Neural progenitor cell (in vitro differentiated cells): ENCODE measurements at places on chromosomes 12 and 14.

DNA sequence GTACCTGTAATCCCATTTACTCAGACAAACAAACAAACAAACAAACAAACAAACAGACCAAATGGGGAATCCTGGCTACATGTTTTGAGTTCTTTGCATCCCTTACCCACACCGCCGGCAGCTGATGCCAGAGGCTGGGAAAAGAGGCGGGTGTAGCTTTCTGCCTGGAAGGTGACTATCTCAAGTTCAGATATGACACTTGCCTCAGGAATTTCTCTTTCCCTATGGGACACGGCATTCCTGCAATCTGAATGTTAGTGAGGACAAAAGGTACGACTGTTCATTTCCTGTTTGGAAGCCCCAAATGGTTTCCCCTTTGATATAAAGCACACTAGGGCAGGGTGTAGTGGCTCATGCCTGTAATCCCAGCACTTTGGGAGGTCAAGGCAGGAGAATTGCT lies 2.9 kb downstream of the MYL2 start:
- DNase-seq, result no peak

DNA sequence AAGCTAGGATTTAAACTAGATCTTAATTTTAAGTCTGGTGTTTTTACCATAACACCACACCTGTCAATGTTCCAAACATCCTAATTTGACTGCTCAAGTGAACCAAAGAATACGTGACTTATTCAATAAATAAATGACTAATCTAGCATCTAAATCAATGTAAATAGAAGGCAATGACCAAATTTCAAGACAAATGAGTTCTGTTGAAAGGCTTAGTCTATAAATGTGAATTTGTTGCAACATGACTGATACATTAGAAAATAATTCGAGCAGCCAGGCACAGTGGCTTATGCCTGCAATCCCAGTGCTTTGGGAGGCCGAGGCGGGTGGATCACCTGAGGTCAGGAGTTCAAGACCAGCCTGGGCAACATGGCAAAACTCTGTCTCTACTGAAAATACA lies 15.1 kb downstream of the ZFC3H1 start:
- DNase-seq, result no peak

DNA sequence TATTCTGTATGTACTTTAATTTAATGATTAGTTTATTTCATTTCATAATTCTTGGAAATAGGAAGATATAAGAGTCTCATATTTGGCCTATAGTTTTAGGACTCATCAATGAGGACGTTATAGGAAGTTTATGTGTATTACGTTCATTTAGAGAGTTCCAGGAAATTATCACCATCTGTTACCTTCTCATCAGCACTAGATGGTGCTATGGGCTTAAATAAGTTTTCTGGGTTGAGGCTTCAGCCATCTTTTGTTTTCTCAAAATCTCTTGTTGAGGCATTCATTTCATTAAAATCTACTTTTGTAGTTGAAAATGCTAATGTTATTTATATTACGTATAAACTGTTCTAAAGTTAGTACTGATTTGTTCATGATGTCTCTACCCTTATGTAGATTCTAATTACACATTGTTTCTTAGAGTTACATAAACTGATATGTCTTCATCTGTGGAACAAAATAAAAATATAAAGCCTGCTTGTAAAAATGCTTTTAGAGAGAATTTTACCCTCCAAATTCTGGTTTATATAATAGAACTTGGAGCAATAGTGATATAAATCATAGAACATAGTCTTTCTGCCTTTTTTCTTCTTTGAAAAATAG lies 89.2 kb downstream of the CFAP54 start:
- DNase-seq, result peak; percentile 77

GRCh38 chr12:11875414-11875935 lies 195.3 kb upstream of the BCL2L14 start:
- no peak for DNase-seq

DNA sequence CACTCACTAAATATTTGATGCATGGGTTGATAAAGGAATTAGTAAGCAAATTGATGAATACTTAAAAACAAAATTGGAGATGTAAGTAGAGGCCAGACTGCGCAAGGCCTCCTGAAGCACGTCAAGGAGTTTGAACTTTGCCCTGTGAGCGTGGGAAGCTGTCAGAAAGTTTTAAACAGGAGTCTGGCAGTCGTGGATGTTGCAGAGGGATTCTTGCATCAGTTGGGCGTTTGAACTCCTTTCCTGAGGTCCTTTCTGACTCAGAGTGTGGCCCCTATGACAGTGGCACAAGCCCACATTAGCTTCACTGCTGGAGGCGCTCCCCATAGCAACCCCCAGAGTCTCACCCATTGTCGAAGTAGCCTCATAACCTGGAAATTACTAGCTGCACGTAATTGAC lies 17.9 kb upstream of the IL22 start:
- DNase-seq, result no peak

GRCh38 chr14:68362846-68363245 lies 430.0 kb downstream of the ZFP36L1 start:
- DNase-seq, result no peak

GRCh38 chr14:22003461-22003860 lies 329.8 kb upstream of the OR4E1 start:
- DNase-seq, result no peak

- no peak for DNase-seq
Observed at GRCh38 chr12:77998236-77998786, 167.6 kb downstream of the NAV3 start.

GRCh38 chr12:119512772-119513497 lies 80.6 kb upstream of the TMEM233 start:
- peak; percentile 81 for DNase-seq

- DNase-seq, result no peak
Observed at GRCh38 chr12:82555699-82556098, 131.0 kb upstream of the TMTC2 start.

- DNase-seq, result no peak
Observed at GRCh38 chr12:119989361-119989730, 310 bp downstream of the BICDL1 start.

DNA sequence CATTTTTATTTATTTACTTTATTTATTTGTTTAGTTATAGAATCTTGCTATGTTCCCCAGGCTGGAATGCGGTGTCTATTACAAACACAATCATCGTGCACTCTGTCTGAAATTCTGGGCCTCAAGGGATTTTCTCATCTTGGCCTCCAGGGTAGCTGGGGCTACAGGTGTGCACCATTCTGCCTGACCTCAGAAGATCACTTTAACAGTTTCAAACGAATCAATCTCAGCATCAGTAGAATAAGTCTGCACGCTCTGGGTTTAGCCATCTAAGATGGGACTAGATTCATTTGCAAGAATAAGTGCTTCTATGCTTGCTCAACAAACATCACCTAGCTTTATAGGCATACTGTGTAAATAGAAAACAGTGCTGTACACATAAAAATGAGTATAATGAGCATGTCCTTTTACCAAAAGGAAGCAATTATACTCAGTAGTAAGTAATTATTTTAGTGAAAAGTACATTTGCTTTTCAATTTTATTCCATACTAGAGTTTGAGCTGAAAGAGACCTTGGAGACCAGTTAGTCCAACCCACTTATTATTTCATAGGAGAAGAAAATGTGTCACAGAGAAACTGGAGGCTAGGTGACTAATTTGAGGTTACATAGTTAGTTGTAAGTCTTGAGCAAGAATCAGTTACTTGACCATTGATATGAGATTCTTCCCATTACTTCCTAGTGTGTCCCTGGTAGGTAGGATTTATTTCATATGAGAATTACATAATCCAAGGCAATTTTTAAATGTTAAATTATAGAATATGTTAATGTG lies 456.5 kb upstream of the LMO3 start:
- DNase-seq, result no peak

DNA sequence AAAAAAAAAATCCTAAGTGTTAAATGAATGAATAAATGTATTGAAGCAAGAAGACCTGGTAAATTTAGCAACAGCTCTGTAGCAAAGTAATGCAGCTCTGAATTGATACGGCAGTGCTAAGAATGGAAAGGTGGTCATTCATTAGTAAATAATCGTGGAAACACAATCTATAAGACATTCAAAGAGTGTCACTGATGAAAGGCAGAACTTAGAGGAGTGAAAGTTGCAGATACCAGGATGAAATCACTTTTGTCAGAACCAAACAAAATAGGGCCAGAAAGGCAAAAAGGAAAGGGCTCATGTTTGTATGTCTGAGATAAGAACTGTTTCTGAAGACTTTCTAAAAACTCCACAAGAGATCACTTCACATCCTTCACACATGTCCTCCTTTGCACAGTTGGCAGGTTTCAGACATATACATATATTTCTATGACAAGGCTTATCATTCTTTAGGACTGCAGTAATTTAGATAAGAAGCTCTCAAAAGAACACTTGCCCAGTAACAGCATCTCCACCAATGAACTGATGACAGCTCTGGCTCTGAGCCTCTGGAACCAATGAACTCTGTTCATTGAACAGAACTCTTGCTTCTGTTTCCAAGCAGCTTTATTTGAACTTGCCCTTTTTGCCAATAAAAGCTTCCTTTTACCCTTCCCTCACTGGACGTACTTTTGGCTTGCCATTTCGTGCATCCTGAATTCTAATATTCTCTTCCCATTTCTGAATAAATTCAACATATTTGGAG lies 4.2 kb upstream of the LRR1 start:
- no peak for DNase-seq

GRCh38 chr14:68373847-68374444 lies 418.9 kb downstream of the ZFP36L1 start:
- no peak for DNase-seq

GRCh38 chr12:45200491-45201043 lies 15.3 kb upstream of the ANO6 start:
- DNase-seq, result no peak
